GM12864 (cell line): ENCODE measurements at places on chromosomes 1 and 21.

- no peak for DNase-seq
Measured at GRCh38 chr1:225995919-225996864, 3.0 kb downstream of the SDE2 start.

GRCh38 chr1:198018529-198018928 is 101.4 kb downstream of the LHX9 start:
- no peak for DNase-seq

- no peak for DNase-seq
Measured at GRCh38 chr1:150764617-150765101, 919 bp downstream of the CTSS start.

DNA sequence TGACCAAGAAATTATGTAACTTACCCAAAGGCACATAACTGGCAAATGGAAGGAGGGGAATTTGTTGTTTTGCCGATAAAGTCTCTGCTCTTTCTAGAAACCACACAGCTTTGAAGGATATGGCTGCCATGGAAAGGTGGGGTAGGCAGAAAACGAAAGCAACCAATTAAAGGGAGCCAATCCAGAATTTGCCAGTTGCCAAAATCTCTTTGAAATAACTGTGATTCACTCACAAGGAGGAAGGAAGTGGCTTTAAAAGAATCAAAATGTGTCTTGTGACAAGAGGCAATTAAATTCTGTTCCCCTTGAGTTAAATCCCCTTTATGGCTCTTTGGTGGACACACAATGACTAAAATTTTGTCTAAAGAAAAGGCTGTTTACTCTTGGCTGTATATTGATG is 61.2 kb upstream of the CCDC190 start:
- no peak for DNase-seq

DNA sequence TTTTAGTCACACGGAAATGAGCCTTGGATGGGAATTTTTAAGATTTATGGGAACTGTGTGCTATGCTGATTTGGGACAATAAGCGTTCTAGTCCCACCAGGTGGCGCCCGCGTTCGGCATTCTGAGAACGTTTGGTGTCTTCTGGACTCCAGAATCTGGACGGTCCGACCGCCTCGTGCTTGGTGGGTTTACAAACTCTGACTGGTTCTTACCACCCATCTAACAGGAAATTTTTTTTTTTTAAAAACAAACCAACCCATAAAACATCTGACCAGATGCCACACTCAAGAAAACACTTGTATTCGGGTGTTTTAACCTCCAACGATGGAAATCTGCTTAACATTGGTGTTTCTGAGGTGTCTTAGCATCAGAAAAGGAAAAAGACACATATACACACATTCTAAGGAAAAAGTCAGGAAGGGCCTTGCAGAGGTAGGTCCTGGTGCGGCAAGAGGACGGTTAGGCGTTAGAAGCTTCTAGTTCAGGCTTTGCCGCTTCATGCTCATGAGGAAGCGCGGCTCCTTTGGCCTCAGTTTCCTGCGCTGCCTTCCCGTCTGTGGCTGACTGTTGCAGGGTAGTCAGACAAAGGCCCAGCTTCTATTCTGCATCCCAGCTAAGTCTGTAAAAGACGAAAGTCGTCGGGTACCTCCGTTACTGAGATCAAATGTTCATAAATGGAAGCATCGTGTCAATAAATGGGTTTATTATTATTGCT is 814 bp upstream of the DYRK3 start:
- DNase-seq, result no peak

DNA sequence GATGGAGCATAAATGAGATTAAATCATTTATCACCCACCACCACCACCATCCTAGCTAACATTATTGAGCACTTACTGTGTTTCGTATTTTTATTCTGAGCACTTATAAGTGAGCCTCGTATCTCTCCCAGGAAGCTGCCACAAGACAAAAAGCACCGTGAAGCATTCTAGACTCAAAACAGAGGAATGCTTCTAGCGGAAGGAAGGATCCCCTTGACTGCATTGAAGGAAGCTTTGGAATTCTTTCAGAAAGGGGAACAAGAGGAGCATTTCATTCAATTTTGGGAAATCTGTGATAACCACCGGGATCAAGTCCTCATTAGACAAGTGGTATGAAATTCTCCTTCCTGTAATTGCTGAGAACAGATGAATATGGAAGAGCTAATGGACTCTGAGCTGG is 66.3 kb downstream of the PTPN14 start:
- no peak for DNase-seq

DNA sequence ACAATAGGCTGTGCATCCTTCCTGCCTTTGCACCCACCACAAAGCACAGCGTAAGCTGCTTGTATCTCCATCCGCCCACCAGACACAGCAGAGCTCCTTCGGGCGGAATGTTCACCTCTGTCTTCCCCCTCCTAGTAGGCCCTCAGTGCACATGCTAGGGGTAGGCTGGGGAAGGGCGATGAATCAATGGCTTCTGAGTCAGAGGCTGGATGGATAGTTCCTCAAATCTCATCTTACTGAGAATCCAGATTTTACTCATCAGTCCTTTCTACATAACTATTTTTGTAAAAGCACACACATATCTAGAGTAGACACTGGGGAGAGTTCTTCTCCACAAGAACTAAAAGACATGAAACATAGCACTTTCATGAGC is 73.8 kb downstream of the BCAR3 start:
- no peak for DNase-seq

- no peak for DNase-seq
Measured at GRCh38 chr1:193519922-193520321, 333.5 kb upstream of the B3GALT2 start.

GRCh38 chr1:11461531-11462137 is 17.3 kb upstream of the DISP3 start:
- DNase-seq, result no peak

DNA sequence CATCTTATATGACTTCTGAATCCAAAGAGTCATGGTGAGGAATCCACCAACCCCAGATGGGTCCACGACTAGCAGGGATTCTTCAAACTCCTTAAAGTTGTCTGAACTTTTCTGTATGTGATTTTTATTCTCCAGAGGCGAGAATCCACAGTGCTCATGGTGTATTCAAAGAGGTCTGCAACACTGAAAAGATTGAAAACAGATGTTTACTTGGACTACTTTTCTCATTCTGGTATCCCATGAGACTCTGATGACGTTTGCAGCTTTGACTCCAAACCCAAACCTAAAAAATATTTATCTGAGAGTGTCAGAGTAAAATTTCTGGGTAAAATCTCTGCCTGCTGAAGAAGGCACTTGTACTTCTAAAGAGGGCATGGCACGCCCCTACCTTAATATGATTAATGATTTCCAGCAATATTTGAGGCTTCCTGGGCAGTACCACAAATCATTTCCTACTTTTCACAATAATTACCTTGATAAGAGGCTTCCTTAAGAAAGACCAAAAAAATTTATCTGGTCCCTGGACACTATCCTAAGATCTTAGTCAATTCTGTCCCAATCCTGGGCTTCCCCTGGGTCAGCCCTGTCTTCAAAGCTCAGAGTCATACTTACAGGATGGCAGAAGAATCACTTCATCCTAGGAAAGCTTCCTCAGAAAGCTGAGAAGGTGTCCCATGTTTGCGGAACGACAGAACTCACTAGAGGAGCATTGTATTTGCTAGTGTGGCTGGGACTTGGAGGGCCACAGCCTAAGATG is 76.5 kb upstream of the MAP10 start:
- DNase-seq, result no peak

DNA sequence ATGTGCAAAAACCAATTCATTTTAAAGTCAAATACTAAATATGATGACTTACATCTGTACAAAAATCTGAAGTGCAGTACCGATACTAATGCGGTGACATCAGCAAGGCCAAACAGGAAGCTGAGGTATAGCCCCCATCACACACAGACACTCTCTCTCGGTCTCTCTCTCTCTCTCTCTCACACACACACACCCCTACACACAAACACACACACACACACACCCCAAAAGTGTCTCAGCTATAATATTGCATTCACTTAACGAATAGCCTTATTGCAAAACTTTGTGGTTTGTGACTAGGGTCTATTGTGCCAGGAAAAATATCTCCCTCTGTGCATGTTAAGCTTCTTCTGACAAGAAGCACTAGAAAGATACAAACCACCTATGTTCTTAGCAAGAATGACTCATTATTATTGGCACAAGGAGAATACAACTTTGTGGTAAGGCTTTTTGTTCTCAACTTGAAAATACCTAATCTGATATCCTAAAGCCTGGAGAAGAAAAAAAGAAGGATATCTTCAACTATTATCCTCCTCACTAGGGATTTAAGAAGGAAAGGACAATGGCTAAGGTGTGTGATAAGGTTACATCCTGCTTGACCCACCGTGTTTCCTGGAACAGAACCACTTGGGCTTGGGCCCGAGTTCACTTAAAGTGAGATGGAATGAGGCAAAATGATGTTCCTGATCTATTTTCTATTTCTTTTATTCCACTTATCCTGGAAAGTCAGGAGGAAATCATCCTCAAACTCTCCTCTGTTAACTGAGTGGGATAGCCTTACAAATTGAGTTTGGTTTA is 107.1 kb downstream of the NIBAN1 start:
- peak; percentile 87 for DNase-seq
